ENCODE measurements at places on chromosomes 5 and 9.

GRCh38 chr9:92404042-92404836 is at the start of gene OGN:
Gene OGN, minus strand, starts transcription at chr9:92404578. Its CDS starts 1,171 bp downstream, at chr9:92403407.
- no peak for DNase-seq

GRCh38 chr9:110257097-110257841 is 962 bp upstream of the TXN start:
- DNase-seq: peak; percentile 46

DNA sequence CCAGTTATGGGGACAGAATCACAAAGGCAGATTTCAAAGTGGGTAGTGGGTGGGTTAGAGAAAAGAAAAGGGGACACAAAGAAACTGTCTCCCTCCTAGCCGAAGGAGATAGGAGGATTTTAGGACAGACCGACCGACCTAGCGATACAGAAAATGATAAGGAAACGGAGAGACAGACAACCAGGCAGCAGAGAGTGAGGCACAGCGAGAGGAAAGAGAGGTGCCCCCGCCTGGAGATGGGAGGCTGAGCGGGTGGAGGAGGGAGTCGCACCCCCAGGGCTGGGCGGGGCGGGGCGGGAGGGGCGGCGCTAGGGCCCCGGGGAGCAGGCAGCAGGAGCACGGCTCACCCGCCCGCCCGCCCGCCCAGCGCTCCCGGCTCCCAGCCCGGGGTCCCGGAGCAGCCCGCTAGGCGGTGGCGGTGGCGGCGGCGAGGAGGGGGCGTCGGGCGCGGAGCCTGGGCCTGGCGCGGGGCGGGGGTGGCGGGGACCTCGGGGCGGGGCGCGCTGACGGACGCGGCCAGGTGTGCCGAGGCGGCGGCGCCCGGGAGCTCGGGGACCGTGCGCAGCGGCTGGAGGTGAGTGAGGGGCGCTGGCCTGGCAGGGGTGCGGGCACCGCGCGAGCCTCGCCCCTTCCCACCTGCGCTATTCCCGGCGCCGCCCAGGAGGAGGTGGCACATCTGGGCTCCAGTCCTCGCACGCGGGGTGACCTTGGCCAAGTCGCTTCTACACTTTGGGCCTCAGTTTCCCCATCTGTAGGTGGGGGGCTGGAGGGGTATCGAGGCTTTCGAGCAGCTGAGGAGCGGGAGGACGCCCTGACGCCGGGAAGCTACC is 15.9 kb upstream of the SYNPO start:
- no peak for DNase-seq

DNA sequence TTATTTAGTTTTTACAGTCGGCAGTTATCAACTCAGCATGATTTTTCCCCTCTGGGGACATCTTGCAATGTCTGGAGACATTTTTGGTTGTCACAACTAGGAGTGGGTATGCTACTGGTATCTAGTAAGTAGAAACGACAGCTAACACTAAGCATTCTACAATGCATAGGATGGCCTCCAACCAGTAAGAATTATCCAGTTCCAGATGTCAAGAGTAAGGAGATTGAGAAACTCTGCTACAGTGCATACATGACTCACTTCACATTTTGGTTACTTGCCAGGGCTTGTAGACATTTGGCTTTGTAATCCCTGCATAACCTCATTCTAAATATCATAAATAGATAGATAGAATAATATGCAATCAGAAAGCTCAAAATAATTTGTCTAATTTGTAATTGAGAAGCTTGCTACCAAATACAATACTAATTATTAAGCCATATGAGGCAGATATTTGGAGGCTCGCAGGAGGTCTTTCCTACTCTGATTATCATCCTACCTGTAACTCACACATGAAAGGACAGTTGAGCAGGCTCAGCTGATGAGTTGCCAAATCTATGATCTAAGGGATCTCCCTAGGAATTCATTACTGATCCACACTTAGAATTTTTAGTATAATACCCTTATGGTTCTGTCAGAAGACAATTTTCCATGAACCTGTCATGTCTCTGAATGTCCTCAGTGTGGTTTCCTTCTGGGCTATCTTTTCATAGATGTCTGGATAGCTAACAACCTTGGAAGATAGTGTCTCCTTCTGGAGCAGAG is 346.9 kb upstream of the TLE4 start:
- DNase-seq: no peak

- DNase-seq: peak; percentile 54
Observed at GRCh38 chr5:132496631-132497487, 6.3 kb upstream of the IRF1 start.

DNA sequence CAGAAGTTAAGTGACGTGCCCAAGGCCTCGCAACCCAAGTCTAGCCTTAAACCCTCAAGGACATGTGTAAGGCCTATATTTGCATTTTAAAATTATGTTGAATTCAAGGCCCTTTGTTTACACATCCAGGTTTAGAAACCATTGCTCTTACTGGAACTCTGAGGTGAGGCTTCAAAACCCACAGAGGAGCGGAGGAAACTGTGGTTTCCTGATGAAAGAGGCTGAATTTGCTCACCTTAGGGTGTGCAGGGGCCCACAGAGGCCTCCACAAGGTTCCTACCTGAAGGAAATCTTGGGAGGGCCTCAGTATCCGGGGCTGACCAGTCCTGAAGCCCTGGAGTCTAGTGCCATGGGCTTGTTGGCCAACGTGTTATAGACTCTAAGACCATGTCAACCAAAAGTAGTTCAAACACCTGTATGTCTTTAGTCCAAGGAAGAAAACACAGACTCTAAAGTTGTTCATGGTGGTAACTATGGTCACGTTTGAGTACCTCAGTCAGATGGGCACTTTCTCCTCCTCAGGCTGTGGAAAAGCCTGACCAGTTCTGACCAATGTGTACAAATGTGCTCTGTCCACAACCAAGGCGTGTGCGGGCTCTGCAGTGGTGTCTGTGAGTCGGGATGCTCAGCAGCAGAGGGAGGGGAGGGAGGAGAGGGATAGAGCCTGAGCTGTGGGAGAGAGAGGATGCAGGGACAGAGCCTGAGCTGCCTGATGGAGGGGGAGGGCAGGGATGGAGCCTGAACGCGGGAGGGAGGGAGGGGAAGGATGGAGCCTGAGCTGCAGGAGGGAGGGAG is 124.6 kb upstream of the ERCC6L2 start:
- DNase-seq: no peak

DNA sequence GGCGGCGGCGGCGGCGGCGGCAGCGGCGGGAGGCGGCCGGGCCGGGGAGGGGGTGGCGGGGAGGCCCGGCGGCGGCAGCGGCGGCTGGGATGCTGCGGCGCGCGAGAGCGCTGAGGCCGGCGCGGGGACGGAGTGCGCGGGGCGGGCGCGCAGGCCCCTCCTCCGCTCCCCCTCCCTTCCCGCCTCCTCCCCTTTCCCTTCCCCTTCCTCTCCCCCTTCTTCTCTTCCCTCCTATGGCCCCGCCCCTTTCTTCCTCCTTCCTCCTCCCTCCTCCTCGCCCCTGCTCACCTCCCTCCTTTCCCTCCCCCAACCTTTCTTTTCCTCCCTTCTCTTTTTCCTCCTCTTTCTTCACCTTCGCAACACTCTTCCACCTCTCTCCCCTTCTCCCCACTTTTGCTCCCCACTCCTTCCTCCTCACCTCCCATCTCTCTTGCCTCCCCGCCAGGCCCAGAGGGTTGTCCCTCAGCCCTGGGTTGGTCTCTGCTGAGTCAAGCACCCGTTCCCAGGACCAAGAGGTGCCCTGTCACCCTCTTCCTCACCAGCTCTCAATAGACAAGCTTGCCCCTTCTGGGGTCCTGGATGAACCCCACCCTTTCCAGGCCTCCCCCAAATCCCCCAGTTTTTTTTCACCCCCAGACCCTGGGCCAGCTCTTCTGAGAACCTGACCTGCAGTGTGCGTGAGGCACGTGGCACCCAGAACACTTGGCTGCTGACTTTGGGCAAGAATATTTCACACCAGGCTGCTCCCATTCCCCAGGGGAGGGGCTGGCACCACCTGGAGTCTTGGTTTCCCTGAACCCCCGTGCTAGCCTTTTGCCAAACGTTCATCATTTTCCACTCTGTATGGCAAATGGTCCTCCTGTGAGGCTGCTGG is at the start of gene SEMA4D:
TSS of gene SEMA4D (minus strand) at position 136 of the 874 bp plus-strand sequence. CDS start 92,657 bp downstream, outside the sequence.
- peak; percentile 80 for DNase-seq

GRCh38 chr5:90264689-90265544 is 144.6 kb downstream of the CETN3 start:
- peak; percentile 70 for DNase-seq

DNA sequence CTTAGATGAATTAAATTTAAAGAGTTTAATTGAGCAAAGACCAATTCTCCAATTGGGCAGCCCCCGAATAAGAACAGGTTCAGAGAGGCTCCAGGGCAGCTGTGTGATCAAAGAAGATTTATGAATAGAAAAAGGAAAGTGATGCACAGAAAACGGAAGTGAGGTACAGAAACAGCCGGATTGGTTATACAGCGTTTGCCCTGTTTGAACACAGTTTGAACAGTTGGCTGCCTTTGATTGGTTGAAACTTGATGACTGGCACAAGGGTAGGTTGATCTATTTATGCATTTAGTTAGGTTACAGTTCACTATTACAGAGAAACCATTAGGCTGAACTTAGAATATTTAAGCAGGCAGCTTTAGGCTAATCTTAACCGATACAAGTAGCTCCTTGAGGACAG is 29.5 kb downstream of the NIM1K start:
- DNase-seq: no peak

DNA sequence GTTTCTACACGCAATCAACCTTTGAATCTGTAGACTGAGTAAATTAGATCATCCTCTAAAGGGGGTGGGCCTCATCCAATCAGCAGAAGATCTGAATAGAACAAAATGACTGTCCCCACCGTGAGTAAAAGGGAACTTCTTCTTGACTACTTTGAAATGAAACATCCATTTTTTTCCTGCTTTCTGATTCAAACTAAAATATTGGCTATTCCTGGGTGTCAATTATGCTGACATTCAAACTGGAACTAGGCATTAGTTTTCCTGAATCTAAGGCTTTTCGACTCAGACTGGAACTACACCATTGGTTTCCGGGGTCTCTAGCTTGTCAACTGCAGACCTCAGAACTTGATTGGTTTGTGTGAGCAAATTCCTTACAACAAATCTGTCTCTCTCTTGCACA is 772.2 kb upstream of the CDH10 start:
- DNase-seq: no peak

DNA sequence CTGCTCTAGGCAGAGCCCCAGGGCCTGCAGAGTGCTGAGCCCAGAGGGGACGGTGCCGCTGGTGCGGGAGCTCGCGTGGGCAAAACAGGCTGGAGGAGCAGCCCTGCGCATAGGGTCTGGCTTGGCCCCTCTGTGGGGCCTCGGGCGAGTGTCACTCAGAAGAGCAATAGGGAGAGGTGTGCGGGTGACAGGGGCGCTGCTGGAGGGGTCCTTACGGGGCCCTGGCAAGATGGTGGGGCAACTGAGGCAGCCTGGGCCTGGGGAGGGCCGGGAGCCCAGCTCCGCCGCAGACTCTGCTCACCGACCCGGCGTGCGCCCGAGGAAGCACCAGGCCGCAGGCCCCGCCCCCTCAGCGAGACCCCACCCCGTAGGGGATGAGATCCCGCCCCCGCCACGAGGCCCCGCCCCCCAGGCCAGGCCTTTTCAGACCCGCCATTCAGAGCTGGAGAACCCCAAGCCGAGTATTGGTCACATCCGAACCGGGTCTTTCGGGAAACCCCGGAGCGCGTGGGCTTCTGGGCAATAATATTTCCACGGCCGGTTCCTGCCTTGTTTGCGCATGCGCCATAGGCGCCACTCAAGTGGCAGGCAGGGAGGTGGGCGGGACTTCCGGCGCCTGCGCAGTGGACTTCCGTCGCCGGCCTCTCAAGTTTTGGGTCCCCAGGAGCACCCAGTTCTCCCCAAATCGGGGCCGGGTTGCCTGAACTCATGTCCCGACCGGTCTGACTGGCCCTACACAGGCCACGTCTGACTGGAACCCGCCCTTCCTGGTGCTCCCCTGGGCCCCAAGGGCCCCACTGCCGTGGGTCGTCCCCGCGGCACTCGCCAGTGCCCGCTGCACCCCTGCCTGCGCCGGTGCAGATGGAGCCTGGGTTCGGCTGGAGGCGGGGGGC is 1.3 kb upstream of the RNF208 start:
- peak; percentile 98 for DNase-seq

GRCh38 chr5:80895523-80895922 is 64.6 kb upstream of the RASGRF2 start:
- no peak for DNase-seq

GRCh38 chr5:132136906-132137305 is 63.3 kb downstream of the CSF2 start:
- peak; percentile 95 for DNase-seq

GRCh38 chr9:112811518-112811917 is 61.0 kb downstream of the SNX30 start:
- no peak for DNase-seq

DNA sequence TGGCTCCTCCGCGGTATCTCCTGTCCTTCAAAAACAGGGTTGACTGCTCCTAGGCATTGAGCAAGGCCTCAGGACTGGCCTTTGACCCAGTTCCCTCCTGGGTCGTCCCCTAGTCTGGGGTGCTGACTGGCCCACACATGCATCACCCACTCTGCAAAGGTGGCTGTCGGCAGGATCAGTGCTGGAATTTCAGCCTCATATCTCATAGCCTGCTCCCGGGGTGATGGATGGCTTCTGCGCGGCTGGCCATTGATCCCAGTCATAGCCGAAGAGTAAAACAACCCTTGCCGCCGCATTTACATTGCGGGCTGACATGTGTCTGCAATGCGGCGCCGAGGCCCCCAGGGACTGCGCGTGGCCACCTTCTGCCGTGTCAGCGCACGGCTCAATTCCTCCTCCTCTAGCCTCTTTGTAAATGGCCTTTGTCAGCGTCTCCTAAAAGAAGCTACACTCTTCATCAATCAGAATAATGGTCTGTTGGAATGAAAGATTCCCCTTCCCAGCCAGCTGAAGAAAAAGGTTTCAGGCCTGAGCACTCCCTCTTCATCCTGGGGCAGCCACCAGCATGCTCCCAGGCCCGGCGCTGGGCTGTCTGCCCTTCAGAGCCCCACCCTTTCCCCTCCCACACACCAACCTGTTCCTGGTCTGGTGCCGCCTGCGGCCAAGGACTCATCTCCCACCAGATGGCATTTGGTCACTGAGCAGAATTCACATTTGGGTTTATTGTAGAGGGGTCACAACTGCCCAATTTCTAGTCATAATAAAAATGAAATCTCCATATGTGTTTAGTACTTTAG is 159.0 kb downstream of the PJA2 start:
- DNase-seq: no peak

GRCh38 chr5:34022121-34022705 is 14.4 kb upstream of the AMACR start:
- DNase-seq: no peak

GRCh38 chr9:120360510-120360909 is 219.5 kb downstream of the CDK5RAP2 start:
- DNase-seq: no peak

- no peak for DNase-seq
Observed at GRCh38 chr5:152066784-152067183, 142.1 kb upstream of the GLRA1 start.

- DNase-seq: no peak
Observed at GRCh38 chr5:96431376-96432187, 1.5 kb downstream of the PCSK1 start.

GRCh38 chr9:76697554-76697953 is 66.7 kb upstream of the PCA3 start:
- no peak for DNase-seq

DNA sequence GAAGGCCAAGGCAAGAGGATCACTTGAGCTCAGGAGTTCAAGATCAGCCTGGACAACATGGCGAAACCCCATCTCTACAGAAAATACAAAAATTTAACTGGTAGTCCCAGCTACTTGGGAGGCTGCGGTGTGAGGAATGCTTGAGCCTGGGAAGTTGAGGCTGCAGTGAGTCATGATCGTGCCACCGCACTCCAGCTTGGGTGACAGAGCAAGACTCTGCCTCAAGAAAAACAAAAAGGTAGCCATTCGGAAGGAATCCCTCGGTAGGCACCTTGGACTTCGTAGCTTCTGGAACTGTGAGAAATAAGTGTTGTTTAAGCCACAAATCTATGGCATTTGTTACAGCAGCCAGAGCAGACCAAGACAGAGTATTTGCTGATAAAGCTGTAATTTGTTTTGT is 174.2 kb downstream of the DCP2 start:
- DNase-seq: no peak

- DNase-seq: no peak
Observed at GRCh38 chr5:125837866-125838265, 585.3 kb upstream of the GRAMD2B start.

Measured in cerebellar cortex (tissue), 1 donor.